ENCODE measurements at places on chromosomes 7 and 10. TPM values are rescaled to one million over a fixed set of nuclear protein-coding genes. Genes with fewer than 3 reads are reported as not detected.

Gene SFRP5
- 0.81 TPM for total RNA-seq

Gene PROSER2
- total RNA-seq, result 21.5 TPM

Gene CLRN3
- not detected for total RNA-seq

- no peak for DNase-seq
Observed at GRCh38 chr7:50677638-50677996, 105.1 kb downstream of the GRB10 start.

Gene CHRM2
- 0.81 TPM for total RNA-seq

- no peak for DNase-seq
Observed at GRCh38 chr10:102280397-102281101, 35.2 kb downstream of the GBF1 start.

Gene PAX4
- total RNA-seq, result not detected

Gene DNAH11
- 0.94 TPM for total RNA-seq

Gene LIPJ
- 0.39 TPM for total RNA-seq

DNA sequence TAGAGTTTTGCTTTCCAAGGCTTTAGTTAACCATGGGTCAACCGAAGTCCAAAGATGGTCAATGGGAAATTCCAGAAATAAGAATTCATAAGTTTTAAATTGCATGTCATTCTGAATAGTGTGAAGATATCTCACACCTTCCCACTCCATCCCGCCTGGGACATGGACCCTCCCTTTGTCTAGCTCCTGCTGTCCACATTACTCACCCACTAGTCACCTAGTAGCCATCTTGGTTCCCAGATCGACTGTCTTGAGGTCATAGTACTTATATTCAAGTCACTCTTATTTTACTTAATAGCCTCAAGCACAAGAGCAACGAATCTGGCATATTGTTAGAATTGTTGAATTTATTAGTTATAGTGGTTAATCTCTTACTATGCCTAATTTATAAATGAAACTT, 366.6 kb downstream of the PRPF18 start:
- no peak for DNase-seq

DNA sequence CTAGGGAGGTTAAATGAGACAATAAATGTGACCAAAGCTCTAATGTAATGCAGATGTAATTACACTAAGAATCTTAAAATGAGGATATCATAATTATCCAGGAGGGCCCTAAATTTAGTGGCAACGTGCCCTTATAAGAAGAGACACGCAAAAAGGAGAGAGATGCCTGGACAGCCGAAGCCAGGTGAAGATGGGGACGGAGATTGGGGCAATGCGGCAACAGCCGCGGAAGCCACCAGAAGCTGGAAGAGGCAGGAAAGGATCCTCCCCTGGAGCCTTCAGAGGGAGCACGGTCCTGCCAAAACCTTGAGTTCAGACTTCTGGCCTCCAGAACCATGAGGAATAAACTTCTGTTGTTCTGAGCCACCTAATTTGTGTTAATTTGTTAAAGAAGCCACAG, 25.3 kb upstream of the C10orf71 start:
- no peak for DNase-seq

Gene CALCR
- total RNA-seq, result 0.16 TPM

GRCh38 chr7:12805957-12806356, 118.5 kb downstream of the ARL4A start:
- DNase-seq, result no peak

Gene TRPV5
- total RNA-seq, result not detected

DNA sequence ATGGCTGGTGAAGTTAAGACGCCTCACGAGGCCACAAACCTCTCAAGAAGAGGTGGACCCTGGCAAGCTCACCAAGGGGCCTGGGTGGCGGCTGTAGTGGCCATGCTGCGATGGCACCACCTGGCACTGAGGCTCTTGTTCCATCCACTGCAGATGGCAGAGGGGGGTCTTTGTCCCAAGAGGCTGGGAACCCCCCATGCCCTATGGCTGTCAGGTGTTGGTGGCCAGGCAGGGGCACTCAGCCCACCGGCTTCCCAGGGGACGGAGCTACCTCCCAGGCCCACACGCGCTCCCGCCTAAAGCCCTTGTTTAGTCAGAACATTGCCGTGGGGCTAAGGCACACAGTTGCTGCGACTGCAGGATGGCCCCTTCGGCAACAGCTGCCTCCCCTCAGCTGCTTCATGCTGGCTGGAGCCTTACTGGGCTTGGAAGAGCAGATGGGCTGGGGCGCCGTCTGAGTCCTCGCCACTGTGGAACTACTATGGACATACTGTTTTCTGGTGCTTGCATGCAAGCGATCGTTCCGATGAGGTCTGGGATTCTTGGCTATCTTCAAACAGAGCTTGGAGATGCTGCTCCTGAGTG, 46.8 kb downstream of the DPYSL4 start:
- no peak for DNase-seq

Gene FEZF1
- total RNA-seq, result not detected

Gene EBLN1
- total RNA-seq, result not detected

Gene NPM3
- 45.7 TPM for total RNA-seq

DNA sequence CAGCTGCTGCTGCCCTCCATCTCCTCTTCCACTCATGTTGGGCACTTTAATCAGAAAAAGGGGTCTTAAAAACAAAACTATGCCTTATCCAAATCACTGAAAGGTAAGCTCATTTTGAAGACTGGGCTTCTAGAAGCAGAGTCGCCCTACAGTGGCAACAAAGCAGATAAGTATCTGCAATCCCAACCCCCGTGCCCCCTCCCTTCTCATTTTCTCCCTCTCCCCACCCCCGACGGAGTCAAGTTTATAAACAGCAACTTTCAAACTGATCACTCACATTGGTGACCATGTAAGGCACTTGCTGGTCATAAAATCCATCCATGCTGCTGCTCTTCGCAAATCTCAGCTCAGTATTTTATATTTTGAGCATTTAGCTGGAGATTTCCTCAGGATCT, 738 bp downstream of the ETV1 start:
- no peak for DNase-seq

Gene INA
- 2.0 TPM for total RNA-seq

Gene SPRN
- not detected for total RNA-seq

Gene TDRD1
- total RNA-seq, result 0.23 TPM

- no peak for DNase-seq
Observed at GRCh38 chr7:93119191-93119905, 1.6 kb upstream of the SAMD9 start.

Gene HMX3
- not detected for total RNA-seq

Gene IFIT2
- total RNA-seq, result 4.0 TPM

- no peak for DNase-seq
Observed at GRCh38 chr7:64904008-64904407, 935 bp downstream of the ZNF273 start.
